ENCODE measurements at places on chromosomes 4 and X. TPM values are rescaled to one million over a fixed set of nuclear protein-coding genes. Genes with fewer than 3 reads are reported as not detected.

DNA sequence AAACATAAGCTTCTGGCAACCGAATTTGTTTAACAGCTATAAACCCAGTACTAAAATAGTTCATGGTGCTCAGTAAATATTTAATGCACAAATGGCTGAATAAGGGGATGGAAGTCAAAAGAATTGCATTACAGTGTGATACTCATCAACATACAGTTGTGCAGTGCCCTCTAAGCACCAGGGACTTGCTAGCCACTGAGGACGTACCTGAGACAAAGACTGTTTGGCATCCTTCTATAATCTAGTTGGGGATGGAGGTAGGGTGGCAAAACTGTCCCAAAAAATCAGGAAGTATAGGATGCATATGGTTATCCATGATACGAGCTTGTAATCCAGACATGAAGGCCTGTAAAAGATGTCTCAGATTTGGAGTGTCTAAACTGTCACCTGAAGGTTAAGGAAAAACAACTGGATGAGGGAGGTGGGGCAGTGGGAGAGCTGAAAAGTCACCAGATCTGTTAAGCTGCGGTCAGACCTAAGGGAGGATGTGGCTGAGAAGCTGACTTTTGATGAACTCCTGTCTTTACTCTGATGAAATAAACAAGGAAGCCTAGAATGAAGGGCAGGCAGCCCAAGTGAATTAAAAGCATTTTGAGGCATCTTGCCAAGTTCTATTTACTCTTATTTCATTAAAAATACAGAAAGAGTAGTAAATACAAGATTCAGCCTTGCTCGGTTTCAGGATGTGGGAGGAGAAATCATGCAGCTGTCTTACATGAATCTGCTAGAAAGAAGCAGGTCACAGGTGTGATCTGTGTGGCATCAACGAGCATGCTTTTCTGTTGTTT lies 12.0 kb upstream of the CD38 start:
- peak; percentile 27 for DNase-seq

GC gene
- total RNA-seq, result not detected

ARSJ gene
- total RNA-seq, result 4.7 TPM

ADH7 gene
- total RNA-seq, result not detected

GRCh38 chr4:83150653-83151330 lies 36.3 kb upstream of the PLAC8 start:
- DNase-seq, result no peak

DNA sequence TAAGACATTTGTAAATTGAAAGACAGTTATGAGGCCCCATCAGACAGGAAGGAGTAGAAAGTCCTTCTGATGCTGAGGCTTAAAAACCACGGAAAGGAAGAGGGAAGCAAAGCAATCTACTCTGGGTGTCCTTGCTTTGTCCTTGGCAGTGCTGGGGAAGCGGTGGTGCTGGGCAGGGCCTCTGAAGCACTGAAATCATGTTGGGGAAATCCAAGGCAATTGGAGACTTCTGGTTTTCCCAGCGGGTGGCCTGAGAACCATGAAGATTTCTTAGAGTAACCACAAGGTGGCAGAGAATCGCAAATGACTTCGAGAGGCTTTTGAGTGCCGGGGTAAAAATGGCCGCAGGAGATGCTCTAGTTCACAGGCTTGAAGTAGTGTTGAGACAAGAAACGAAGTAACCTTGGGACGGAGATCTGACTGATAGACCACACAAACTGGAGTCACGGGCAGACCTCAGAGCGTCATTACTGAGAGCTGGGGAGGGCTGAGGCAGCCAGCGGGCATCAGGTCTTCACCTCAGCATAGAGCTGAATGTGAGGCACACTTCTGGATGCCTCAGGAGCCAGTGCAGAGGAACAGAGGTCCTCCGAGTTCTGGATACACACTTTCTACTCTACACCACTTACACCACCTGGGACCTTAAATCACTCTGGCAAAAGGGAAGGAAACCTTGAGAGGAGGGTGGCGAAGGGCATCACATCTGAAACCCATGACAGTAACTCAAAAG lies 130.7 kb upstream of the GPRIN3 start:
- DNase-seq, result peak; percentile 44

DNA sequence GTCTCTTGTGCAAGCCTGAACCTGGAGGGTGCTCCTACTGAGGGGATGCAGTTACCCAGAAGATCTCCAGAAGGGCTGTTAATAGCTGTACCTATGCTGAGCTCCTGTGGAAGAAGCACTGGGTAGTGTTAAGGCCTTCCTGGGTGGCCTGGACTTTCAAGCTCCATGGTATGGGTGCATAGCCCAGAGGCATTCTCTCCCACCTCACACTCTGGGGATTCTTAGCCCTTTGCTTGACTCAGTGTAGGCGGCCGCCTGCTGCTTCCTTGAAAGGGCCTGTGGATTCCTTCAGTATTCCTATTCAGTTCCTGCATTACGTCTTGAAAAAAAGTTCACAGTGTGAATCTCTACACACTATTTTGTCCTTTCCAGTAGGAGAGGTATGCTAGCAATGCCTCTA lies 235.7 kb upstream of the MAGEB16 start:
- DNase-seq, result no peak

DNA sequence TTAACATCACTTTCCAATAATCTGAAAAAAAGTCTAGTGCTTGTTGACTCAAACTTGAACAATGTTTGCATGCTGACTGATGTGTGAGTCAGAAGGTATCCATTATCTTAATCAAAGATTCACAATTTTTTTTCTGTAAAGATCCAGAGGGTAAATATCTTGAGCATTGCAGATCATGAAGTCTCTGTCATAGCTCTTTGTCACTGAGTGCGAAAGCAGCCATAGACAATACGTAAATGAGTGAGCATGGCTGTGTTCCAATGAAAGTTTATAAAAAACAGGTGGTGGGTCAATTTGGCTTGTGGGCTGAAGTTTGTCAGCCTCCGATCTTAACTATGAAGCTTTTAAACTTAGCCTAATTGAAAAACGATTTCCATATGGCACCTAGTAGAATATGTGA lies 37.7 kb downstream of the NHS start:
- no peak for DNase-seq

TAB3 gene
- total RNA-seq, result 12.3 TPM

ITM2A gene
- total RNA-seq, result 24.5 TPM

SUPT20HL1 gene
- not detected for total RNA-seq

- peak; percentile 16 for DNase-seq
Observed at GRCh38 chrX:123184866-123185276, 793 bp downstream of the GRIA3 start.

DNA sequence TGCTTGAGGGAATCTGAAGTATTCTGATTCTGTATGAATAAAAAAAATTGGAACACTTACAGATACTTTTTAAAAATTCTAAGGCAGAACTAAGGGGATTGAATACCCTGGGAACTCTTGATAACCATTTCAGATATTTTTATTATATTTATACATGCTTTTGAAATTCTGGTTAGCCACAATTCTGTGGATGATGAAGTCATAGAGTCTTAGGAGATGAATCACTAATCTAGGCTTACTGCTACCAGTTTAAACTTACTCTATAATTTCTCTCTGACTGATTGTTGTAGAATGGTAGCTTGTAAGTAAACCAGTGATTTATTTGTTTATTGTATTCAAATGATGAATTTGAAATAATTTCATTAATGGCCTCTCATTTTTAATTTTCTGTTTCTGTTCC lies 11.4 kb upstream of the SLAIN2 start:
- no peak for DNase-seq

DNA sequence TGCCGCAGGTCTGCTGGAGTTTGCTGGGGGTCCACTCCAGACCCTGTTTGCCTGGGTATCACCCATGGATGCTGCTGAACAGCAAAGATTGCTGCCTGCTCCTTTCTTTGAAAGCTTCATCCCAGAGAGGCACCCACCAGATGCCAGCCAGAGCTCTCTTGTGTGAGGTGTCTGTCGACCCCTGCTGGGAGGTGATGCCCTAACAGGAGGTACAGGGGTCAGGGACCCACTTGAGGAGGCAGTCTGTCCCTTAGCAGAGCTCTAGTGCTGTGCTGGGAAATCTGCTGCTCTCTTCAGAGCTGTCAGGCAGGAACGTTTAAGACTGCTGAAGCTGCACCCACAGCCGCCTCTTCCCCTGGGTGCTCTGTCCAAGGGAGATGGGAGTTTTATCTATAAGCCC lies 162.7 kb downstream of the NAF1 start:
- DNase-seq, result no peak

DNA sequence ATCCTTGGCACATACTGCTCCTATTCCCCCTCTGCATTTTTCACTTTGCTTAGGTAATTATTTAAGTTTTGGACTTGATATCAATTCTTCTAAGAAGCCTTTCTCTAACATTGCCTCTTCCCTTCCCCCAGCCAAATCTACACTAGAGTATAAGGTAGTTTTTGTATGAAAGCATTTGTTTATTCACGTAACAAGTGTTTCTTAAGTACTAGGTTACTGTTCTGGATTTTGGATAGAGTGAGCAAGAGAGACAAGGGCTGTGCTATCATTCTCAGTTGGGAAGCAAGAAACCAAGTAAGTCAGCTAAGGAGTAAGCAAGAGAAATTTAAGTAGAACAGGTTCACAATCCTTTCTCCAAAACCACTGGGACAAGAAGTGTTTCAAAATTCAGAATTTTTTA lies 55.9 kb upstream of the HHIP start:
- DNase-seq, result no peak

- no peak for DNase-seq
Observed at GRCh38 chrX:23752740-23753415, 9.8 kb upstream of the ACOT9 start.

- no peak for DNase-seq
Observed at GRCh38 chr4:63764400-63764799, 644.9 kb downstream of the TECRL start.

Measured in colonic mucosa (tissue), 4 donors.